ENCODE measurements at places on chromosomes 11 and 22. TPM values are rescaled to one million over a fixed set of nuclear protein-coding genes. Genes with fewer than 3 reads are reported as not detected.

The MRGPRX4 gene
- not detected for total RNA-seq

The OSBP2 gene
- total RNA-seq, result 3.0 TPM

The UPK3A gene
- total RNA-seq, result not detected

The IFITM10 gene
- 1.4 TPM for total RNA-seq

The MGAT3 gene
- total RNA-seq, result 1.4 TPM

The TMPRSS6 gene
- total RNA-seq, result not detected

The OR8K3 gene
- not detected for total RNA-seq

The C11orf42 gene
- not detected for total RNA-seq

The IGLL1 gene
- not detected for total RNA-seq

The B4GALNT4 gene
- total RNA-seq, result 3.4 TPM

The APOL6 gene
- total RNA-seq, result 17.1 TPM

The IL18 gene
- 11.8 TPM for total RNA-seq

The THY1 gene
- total RNA-seq, result 83.1 TPM

The CHRNA10 gene
- not detected for total RNA-seq

DNA sequence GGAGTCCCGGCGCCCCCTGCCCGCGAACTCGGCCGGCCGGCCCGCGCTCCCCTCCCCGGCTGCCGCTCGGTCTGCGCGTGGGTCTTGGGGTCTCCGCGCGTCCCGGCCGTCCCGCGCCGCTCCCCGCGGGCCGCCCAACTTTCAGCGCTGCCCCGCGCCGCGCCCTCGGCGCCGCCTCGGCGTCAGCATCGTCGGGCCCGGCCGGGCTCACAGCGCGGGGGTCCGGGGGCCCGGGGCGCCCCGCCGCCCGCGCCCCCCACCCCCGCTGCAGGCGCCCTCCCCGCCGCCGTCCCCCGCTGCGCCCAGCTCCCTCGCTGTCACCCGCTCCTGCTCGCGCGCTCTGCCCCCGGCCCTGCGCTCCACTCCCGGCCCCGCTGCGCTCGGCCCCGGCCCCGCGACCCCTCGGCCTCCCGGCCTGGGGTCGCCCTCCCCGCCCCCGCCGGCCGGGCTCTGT lies at the start of gene KCNJ4:
Gene KCNJ4, minus strand, starts transcription at position 124 of the 454 bp plus-strand sequence. CDS start 27,067 bp downstream, outside the sequence.
- H3K27ac ChIP-seq, result no peak within 1 kb of the TSS
- H3K4me1 ChIP-seq, result peaks cover 25% of the 10 kb centered on the region
- peak within 1 kb of the TSS; percentile 33 for H3K4me3 ChIP-seq
- no peaks in the 10 kb centered on the region for H3K36me3 ChIP-seq
- no peak for DNase-seq

- H3K27ac ChIP-seq, result no peak overlapping the region
- DNase-seq, result no peak
- no peak overlapping the region for H3K4me3 ChIP-seq
- H3K36me3 ChIP-seq, result peaks cover 64% of the 10 kb centered on the region
- peaks cover 14% of the 10 kb centered on the region for H3K4me1 ChIP-seq
- H3K27me3 ChIP-seq, result no peaks in the 10 kb centered on the region
Observed at GRCh38 chr22:20089226-20089976, 9.4 kb downstream of the DGCR8 start.

DNA sequence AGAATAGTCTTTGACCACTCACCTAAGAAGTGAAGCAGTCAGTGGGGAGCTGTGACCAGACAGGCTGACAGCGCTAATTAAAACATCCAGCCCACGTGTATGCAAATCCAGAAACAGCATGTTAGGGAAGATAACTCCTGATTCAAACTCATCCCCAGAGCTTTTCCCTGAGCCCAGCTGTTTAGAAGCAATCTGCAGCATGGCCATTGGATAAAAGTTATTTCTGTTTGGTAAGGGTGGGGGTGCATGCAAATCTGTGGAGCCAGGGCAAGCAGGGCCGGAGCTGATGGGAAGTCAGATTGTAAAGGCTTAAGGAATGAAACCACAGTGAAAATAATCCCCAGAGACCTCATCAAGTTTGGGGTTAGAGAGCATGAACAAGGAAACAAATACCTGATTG lies 247.9 kb upstream of the KIRREL3 start:
- no peak overlapping the region for H3K4me3 ChIP-seq
- DNase-seq, result no peak
- no peaks in the 10 kb centered on the region for H3K4me1 ChIP-seq
- H3K36me3 ChIP-seq, result no peaks in the 10 kb centered on the region

GRCh38 chr22:39996732-39997131 lies 2.0 kb downstream of the FAM83F start:
- peak overlapping the region; percentile 51 for H3K27ac ChIP-seq
- peaks cover 47% of the 10 kb centered on the region for H3K27me3 ChIP-seq
- no peak for DNase-seq
- H3K4me1 ChIP-seq, result peaks cover 11% of the 10 kb centered on the region

GRCh38 chr11:36254713-36255112 lies 34.5 kb downstream of the COMMD9 start:
- no peaks in the 10 kb centered on the region for H3K27me3 ChIP-seq
- no peak overlapping the region for H3K27ac ChIP-seq
- no peaks in the 10 kb centered on the region for H3K4me1 ChIP-seq
- no peak overlapping the region for H3K4me3 ChIP-seq

- H3K27ac ChIP-seq, result peak overlapping the region; percentile 65
- H3K4me3 ChIP-seq, result peak overlapping the region; percentile 34
Observed at GRCh38 chr22:37484480-37485394, 1.4 kb downstream of the MFNG start.

GRCh38 chr11:6578134-6578533 lies 25.3 kb downstream of the RRP8 start:
- H3K27ac ChIP-seq, result no peak overlapping the region
- no peak overlapping the region for H3K4me3 ChIP-seq
- H3K4me1 ChIP-seq, result peaks cover 25% of the 10 kb centered on the region
- DNase-seq, result no peak

DNA sequence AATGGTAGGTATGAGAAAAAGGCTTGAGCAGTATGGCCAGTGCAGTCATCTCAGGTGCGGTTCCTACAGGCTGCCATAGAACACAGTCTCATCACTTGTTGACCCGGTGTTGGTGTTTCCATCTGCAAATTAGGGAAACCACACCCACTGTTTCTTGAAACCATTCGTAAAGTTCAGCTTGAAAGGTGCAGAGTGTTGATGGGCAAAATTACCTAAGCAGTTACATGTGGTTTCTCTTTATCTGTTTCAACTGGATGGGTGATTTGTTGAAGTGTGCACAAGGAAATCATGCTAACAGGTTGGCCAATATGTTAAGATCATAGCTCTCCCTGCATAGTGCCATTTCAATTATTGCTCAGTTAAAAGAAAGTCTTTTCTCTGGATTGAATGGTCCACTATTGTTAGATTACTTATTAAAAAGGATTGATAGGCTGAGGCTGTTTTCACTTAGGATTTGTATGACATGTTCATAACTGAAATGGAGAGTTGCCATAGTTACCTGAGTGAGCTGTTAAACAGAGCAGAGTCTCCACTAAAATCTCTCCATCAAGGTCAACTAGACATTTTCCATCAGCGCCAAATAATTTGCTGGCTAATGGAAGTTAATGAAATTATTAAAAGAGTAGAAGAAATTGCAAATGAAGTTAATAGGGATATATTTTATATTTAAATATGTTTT lies 203.1 kb upstream of the MTMR2 start:
- DNase-seq, result no peak
- no peak overlapping the region for H3K27ac ChIP-seq
- H3K4me3 ChIP-seq, result no peak overlapping the region
- no peaks in the 10 kb centered on the region for H3K27me3 ChIP-seq
- H3K36me3 ChIP-seq, result no peaks in the 10 kb centered on the region

- no peaks in the 10 kb centered on the region for H3K27me3 ChIP-seq
- no peak overlapping the region for H3K4me3 ChIP-seq
- no peak for DNase-seq
- H3K27ac ChIP-seq, result no peak overlapping the region
Observed at GRCh38 chr11:26470992-26471391, 101.1 kb downstream of the MUC15 start.

DNA sequence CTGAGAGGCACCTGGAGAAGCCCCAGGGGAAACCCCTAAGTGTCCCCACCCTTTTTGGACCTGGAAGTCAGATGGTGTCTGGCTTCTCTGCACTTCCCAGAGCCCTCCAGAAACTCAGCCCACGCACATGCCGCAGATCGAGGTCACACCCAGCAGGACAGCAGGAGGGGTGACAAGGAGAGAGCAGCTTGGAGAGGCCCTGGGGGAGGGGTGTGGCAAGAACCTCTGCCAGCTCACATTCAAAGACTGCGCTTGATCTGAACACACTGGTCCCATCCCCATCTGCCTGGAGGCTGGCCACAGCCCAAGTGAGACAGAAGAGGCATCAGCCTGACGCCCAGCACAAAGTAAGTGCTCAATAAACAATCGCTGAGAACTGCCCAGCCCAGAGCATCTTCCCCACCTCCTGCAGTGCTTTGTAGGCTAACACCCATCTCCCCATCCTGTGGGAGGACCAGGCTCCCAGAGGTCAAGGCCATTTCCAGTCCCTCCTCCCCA lies 21.4 kb downstream of the TMPRSS6 start:
- H3K36me3 ChIP-seq, result no peaks in the 10 kb centered on the region
- no peak overlapping the region for H3K27ac ChIP-seq
- peaks cover 26% of the 10 kb centered on the region for H3K27me3 ChIP-seq
- no peaks in the 10 kb centered on the region for H3K4me1 ChIP-seq

DNA sequence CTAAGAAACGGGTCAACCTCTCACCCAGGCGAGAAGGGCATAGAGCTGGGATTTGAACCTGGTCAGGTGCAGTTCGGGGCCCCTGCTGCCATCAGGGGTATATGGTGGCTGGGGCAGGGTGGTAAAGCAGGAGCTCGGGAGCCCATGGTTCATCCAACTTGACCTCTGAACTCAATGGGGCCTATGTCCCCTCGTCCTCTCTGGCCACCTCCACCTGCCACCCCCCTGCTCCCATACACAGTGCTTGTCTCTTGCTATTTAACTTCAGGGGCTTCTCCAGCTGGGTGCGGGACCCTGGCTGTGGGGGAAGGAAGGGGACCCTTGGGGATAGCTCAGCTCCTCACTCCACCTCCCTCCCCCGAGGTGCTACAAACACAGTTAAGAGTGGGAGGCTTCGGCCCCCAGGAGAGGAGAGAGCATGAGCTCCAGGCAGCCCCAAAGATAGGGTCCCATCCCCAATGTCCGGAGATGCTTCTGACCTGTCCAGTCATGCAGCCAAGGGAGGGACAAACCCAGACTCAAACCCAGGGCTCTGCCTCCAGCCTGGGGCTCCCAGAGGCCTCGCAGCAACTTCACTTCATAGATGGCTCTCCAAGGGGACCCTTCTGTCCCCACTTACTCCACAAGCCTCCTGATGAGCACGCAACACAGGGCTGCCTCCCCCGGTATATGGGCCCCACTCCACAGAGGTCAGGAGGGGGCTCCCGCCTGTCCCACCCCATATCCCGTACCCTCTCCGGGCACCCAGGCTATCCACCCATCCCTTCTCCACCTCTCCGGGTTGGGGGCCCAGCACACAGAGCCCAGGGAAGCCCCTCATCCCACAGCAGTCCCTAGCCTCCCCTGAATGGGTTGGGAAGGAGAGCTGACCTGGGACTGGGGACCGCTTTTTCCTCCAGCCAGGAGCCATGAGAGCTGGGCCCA lies 712 bp downstream of the IL2RB start:
- H3K36me3 ChIP-seq, result no peaks in the 10 kb centered on the region
- no peak overlapping the region for H3K27ac ChIP-seq
- DNase-seq, result no peak

GRCh38 chr11:86245369-86246292 lies 1.1 kb downstream of the EED start:
- no peak for DNase-seq
- H3K4me3 ChIP-seq, result peak overlapping the region; percentile 96
- peak overlapping the region; percentile 100 for H3K27ac ChIP-seq
- H3K36me3 ChIP-seq, result no peaks in the 10 kb centered on the region

DNA sequence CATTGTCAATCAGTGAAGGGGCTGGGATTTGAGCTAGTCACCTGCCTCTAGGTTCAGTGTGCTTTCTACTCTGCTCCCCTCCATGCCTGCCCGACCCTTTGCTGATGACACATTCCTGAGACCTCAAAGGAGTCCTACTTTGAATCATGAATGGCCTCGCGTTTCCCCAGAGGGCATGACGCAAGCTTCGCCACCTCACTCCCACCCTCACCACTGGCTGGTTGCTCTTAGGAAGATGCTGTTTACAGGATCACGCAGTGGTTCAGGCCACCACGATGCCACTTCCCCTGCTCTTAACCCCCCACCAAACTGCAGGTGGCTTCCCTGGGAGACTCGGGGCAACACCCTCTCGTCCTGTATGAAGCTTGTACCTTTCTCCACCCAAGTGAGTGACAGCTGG lies 62.9 kb upstream of the B3GAT1 start:
- H3K27me3 ChIP-seq, result no peaks in the 10 kb centered on the region
- DNase-seq, result no peak
- H3K27ac ChIP-seq, result no peak overlapping the region
- no peaks in the 10 kb centered on the region for H3K36me3 ChIP-seq
- no peak overlapping the region for H3K4me3 ChIP-seq
